Effector CD4-positive, alpha-beta T cell (primary cell): ENCODE measurements at places on chromosomes 2 and 18.
A peak's percentile ranks its signal among the peaks of the same experiment; 100 is the strongest.

DNA sequence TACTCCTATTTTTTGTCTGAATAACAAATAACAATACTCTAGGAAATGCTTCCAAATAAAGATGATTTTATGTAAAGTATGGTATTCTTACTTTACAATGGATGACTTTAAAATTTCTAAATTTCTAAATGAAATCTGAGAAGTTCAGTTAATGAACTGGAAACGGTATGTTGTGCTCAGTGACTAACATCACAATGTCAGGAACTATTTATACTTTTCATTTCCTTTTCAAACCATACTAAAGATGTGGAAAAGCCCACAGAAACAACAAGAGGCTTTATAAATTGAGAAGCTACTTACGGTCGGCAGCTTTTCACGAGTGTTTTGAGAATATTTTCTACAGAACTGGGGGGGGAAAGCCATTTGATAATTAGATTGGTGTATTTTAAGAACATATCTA, 31.1 kb downstream of the PSME4 start:
- no peak for DNase-seq

DNA sequence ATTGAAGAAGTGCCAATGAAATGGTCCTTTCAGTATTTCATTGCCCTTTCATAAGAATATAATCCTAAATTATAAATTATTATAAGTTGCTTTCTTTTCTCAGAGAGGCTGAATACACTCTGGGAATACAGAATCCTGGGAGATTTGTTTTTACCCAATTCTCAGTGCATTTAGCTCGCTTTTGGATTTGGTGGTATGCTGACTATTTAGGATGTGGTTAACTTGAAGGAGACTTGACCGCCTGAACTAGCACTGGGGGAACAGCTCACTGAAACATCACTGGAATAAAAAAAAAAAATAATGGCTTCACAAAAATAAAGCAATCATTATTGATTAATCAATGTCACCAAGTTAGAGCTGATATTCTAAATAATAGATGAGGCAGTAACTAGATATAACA, 10.2 kb downstream of the TNFAIP6 start:
- no peak for DNase-seq

DNA sequence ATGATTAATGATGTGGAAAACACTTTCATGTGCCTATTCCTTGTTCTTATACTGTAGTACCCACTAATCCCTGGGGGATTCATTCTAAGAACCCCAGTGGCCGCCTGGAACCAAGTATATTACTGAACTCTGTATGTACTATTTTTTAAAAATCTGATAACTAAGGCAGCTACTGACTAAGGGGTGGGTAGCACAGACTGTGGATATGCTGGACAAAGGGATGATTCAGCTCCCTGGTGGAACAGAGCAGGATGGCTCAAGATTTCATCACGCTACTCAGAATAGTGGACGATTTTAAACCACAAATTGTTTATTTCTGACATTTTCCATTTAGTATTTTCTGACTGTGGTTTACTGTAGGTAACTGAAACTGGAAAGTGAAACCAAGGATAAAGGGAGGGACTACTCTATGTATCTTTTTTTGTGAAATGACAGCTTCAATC, 41.8 kb upstream of the CDC42EP3 start:
- no peak for DNase-seq

DNA sequence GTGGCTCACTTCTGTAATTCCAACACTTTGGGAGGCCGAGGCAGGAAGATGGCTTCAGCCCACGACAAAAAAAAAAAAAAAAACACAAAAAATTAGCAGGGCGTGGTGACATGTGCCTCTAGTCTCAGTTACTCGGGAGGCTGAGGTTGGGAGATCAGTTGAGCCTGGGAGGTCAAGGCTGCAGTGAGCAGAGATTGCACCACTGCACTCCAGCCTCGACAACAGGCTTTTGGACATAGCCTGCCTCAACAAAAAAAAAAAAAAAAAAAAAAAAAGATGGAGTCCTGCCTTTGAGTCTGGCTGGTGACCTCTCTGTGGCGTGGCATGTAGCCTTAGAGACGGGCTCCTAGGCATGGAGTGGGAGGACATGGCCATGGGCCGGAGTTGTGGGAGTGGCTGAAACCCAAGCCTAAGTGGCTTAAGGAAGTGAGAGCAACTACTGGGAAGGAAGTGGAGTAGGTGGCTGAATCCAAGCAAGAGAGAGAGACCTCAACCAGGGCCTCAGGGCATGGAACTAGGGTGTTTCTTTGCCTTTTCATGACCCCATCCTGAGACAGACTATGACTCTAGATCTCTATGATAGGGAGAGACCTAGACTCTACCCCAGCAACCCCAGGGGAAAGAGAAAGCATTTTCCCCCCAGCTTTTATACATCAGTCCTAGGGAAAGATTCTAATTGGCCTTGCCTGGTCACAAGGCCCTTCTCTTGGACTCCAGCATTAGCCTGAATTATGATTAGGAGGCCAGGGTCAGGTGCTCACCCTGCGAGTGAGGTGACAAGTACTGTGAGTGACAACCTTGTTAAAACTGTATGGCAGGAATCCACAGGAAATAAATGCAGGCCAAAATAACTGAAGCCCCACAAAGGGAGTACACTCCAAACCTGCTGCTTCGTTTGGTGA, 34.2 kb downstream of the NPAS2 start:
- no peak for DNase-seq

- DNase-seq: no peak
These were observed 40.1 kb upstream of the AKAIN1 start for GRCh38 chr18:5237083-5237722.

DNA sequence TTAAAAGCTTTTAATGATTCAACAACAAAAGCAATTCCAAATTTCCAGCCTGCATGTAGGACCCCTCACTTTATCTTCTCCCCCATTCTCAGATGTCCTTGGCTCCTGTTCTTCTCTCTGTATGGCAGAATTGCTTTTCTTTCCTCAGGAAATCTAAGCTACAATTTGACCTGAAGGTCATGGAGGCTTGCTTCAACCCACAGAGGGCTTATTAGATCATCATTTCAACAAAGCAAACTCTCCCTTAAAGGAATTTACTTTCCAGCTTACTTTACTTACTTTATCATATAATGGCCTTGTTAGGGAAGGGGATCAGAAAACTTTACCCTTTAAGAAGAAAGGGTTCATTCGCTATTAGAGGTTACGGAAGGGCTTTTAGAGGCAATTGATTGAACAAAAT, 211.5 kb downstream of the RAD51AP2 start:
- DNase-seq: no peak

GRCh38 chr2:240426845-240427721, 8.4 kb upstream of the GPC1 start:
- peak; percentile 1 for DNase-seq

GRCh38 chr2:54909001-54909400, 141.2 kb downstream of the RTN4 start:
- DNase-seq: no peak

GRCh38 chr2:67919490-67919889, 143.3 kb downstream of the C1D start:
- DNase-seq: no peak

DNA sequence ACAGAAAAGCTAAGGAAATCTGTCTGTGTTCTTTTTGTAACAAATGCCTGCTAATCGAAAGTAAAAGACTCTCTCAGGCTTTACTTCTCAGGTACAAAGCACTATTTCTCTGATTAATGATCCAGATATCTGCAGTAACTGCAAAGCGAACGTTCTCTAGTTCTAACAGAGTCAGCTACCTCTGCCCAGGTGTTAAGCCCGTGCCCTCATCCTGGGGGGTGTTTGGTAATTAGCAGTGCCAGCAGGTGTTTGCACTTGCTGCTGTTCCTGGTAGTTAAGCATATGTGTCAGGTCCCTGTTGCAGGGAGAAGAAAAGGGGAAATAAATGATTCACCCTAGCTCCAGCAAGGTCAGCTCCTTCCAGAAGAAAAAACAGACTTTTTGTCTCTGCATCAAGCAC, 58.8 kb upstream of the CRIM1 start:
- DNase-seq: no peak

DNA sequence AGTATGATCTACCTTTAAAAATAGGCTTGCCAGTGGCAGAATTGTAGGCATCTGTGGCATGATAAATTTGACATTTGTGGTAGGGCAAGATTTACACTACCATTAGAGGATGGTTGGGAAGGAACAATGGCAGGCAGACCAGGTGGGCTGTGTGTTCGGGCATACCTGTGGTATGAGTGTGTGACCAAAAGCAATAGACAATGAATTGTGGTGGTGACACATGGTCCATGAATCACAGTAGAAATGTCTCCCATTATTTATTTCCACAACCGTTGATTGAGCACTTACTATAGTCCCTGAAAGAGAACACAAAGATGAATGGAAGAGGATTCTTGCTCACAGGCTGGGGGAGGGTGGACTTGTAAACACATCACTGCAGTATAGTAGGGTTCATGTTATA, 29.9 kb upstream of the RUFY4 start:
- no peak for DNase-seq

DNA sequence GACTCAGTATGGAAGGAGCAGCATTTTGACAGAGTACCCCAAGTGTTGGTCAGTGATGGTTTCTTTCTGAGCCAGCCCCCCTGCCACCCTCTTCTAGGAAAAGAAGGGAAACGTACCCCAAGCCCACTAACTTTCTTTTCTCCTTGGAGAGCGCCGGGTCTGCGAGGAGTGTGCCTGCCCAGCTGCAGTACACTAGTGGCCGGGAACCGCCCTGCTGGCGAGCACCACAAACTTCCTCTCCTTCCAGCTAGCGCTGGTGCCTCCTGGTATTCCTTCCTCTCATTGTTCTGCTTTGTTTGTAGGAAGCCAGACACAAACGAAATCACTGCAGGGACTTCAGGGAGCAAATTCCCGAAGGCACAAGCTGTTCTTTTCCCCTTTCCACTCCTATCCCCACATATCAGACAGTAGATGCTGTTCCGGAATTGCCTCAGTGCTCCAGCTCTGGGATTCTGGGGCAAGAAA, 1.8 kb downstream of the CCDC85A start:
- DNase-seq: no peak

- DNase-seq: no peak
These were observed 27.8 kb upstream of the RHOB start for GRCh38 chr2:20419007-20419576.

DNA sequence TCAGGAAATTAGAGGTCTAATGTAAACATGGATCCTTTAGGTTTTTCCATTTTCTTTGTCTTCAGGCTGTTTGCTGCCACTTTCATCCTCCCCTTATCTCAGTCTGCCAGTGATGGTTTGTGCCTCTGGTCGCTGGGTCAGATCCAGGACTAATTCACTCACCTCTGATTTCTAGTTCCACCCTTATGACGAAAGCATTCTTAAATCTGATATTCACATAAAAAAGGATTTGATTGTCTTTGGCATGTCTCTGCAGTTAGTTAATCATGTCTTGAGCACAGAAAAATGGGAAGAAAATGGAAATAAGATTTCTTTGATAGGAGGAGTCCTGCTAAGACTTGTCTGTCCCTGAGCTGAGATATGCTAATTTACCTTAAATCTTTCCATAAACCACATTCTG, 4.6 kb downstream of the IL1RL1 start:
- DNase-seq: no peak

DNA sequence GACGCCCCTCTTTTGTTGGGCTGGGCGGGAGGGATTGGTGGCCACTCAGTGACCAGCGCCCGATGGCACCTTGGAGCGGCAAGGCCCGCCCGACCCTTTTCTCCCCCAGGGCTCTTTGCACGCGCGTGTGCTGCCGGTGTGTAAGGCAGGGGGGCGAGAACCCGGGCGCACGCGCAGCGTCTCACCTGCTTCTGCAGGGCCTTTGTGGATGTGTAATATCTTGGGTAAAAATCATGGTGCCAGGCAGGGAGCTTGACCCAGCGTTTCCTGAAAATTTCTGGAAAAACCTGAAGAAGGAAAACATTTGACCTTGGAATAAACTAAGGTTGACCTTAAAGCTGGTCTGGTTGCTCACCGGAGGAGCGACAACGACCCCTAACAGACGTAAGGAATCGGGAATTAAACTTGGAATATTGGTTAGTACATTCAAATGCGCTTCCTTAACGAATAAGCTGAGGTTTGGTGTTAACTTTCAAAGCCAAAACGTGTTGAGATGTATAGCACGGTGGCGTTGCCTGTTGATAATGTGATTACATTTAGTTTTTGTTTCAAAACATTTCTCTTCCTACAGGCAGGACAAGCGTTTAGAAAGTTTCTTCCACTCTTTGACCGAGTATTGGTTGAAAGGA, 438 bp downstream of the HSPE1 start:
- no peak for DNase-seq

DNA sequence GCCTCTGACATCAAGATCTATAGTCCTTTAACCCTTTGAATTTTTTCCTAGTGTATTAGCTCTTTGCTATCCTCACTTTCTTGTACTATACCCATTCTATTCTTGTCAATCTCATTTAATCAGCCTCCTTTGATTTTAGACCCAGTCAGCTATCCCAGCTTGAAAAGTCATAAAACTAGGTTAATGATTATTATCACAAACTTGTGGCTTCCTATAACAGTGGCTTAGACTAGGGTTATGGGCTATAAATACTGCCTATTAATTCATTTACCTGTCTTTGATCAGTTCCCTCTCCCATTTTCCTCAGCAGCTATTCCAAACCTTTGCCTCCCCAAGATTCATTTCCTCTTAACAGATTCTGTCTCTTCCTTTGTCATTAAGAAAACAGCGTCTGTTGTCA, 174.8 kb downstream of the UBR3 start:
- DNase-seq: no peak

DNA sequence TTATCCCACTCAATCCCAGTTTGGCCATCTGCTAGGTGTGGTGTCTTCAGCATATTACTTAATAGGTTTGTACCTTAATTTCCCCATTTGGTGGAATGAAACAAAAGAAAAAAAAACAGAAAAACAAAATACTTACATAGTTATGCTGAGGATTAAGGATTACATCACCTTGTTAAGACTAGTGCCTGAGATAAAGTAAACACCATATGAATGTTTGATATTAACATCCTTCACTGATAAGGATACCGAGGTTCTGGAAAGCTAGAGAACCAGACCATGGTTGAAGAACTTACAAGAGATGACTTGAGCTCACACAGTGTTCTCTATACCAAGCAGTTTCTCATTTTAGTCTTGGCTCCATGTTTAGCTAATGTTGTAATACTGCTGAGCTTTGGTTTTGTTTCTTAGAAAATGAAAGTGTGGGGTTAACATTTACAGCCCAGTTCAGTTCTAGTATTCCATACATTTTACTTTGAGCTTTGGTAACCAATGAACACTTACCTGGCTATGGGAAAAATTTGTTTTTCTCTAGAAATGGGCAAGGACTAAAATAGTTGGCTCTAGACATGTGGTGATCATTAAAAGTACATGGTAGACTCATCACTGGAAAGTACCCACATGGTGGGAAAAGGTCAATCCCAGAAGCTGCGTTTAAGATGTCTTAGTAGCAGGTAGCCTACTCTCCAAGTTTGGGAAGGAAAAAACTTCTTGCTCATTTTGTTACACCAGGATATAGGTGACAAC, 5.8 kb upstream of the GPD2 start:
- no peak for DNase-seq

DNA sequence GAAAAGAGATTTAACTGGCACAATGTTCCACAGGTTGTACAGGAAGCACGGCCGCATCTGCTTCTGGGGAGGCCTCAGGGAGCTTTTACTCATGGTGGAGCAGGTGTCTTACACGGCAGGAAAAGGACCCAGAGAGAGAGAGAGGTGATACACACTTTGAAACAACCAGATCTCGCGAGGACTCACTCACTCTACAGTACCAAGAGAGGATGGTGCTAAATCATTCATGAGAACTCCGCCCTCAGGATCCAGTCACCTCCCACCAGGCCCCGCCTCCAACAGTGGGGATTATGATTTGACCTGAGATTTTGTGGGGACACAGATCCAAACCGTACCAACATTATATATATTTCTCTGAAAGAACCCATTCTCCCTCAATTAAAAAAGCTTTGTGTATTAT, 79.7 kb upstream of the DOCK10 start:
- no peak for DNase-seq
